Activated naive CD8-positive, alpha-beta T cell treated with anti-CD3 and anti-CD28 coated beads, Interleukin-2, amount 50 U/mL, for 16 hours (primary cell): ENCODE measurements at places on chromosomes 3 and 15.

DNA sequence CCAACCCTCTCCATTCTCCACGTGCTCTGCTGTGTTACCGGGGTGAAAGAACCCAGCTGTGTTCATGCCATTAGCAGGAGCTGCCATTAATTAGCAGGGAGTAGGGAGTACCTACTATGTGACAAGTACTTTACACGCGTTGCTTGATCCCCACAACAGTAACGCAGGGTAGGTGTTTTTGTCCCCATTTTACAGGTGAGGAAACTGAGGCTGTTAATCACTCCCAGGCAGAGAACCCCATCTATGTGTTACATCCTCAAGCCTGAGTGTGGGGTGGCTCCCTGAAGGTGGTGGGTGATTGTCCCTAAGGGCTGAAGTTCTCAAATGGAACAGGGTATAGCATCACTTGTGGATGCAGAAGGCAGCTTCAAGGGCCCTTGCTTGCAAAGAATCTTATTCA is 22.8 kb downstream of the MELTF start:
- DNase-seq: no peak

- peak; percentile 47 for DNase-seq
These were observed at the start of gene IGSF11 for GRCh38 chr3:119034256-119035013. Gene IGSF11, minus strand, starts transcription at chr3:119034846. Its CDS starts 264 bp downstream, at chr3:119034582.

DNA sequence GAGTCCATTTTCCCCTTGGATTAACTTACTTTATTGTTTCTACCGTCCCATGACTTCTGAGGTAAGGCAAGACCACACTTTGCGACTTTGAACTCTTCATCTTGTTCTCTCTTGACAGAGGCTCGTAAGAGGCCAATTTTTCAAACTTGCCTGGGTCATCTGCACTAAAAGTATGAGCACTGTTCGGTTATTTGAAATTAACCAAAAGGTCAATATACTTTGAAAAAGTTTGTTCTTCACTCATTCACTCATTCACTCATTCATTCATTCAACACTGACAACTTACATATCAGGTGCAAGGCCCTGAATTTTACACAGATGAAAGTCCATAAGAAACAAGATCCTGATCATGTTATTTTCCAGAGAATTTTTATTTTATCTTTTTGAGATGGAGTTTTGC is 57.9 kb downstream of the ATP1B3 start:
- no peak for DNase-seq

GRCh38 chr3:4684976-4685375 is 191.8 kb downstream of the ITPR1 start:
- no peak for DNase-seq

DNA sequence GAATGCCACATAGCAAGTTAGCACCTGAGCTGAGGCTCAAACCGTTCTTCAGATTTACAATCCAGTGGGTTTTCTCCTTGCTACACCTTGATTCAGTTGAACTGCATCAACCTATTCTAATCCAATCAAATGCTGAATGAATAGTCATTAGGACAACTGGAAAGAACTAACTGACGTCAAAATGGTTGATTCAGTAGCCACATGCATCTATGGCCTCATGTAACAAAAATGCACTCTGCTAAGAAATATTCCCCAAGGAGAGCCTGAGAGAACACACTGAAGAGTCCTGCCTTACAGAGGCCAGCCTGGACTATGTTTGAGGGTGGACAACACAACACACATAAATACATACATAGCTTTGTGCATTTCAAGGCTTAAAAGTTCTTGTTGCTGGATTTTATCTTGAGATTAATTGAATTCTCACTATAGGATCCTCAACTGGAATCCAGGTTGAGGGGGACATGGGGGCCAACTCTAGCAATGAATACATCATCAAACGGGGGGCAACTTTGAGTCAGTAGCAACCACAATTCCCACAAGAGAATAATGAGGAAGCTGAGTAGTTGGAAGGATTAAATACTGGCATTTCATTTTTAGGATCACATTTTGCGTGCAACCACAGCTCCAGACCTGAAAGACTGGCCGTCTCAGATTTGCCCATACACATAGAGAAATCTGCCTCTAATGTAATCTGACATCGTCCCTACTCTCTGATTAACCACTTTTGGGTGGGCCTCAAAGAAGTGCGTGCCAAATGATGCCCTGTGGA is 280.2 kb upstream of the ICE2 start:
- DNase-seq: no peak

GRCh38 chr15:43325039-43325684 is 5.2 kb downstream of the LCMT2 start:
- DNase-seq: no peak

DNA sequence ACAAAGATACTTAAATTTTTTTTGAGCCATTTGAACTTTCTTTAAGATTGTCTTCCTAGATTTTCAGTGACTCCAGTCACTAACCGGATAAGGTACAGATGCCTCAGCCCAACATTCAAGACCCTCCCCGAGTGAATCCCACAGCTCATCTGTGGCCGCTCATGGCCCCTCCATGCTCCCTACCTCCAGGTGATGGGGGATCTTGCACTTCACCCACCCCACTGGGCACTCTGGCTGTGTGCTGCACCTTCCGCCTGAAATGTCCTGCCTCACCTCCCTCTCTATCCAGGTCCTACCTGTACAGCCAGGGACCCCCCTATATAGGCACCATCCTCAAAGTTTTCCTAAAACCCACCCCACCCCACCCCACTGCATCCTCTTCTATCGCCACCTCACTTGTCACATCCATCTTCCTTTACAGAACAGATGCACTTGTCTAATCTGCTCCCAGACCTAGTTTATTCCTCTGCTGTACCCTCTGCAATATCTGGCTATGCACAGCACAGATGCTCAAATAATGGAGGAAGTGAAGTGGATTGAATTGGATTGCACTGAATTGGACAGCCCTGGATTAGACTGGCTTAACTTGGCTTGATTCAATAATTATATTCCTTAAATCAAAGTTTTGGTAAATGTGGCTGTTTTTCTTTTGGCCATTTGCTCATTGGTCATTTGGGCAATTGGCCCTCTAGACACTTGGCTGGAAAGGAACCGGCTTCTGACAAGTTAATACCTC is 24.5 kb downstream of the NTRK3 start:
- DNase-seq: no peak

GRCh38 chr3:193030276-193030675 is 112.6 kb upstream of the MB21D2 start:
- DNase-seq: no peak

GRCh38 chr3:110246796-110247376 is 824.7 kb upstream of the NECTIN3 start:
- DNase-seq: no peak

DNA sequence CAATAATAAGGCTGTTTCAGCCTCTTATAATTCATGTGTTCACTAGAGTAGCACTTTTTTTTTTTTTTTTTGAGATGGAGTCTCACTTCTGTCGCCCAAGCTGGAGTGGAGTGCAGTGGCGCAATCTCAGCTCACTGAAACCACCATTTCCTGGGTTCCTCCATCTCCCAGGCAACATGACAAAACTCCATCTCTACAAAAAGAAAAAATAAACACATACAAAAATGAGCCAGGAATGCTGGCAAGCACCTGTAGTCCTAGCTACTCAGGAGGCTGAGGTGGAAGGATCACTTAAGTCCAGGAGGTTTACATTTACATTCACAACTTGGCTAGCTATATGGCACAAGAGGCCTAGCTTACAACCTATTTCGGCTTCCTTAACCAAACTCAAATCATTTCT is 6.8 kb downstream of the USP4 start:
- DNase-seq: no peak
